ENCODE measurements at places on chromosomes 1 and 21.

- DNase-seq: no peak
Observed at GRCh38 chr1:201896951-201897391, 8.3 kb downstream of the SHISA4 start.

- no peak for DNase-seq
Observed at GRCh38 chr1:24619376-24619775, 23.7 kb upstream of the SRRM1 start.

- no peak for DNase-seq
Observed at GRCh38 chr1:110565565-110565964, 40.6 kb downstream of the KCNA2 start.

DNA sequence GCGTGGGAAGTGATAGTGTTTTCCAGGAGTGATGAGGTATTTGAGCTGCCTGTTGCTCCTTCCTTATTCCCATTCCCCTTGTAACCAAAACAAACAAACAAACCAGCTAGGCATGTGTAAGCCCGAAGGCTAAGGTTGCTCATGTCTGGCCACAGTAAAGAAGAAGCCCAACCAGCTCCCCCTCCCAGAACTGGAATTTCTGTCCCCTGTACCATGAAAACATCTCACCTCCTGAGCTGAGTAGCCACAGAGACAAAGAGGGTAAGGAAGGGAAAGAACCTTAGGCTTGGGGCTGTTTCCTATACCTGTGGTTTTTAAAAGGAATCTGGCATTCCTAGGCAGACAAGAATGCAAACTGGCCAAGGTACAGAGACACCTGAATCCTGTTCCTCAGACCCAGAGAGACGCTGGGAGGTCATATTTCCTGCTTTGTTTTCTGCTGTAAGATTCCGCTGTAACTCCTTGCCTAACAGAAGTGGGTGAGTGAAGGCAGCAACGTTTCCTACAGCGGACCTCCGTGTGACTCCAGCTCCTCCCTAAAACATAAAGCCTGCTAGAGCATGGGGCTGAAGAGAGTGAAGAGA lies 41.7 kb upstream of the RAB4A start:
- peak; percentile 41 for DNase-seq

- DNase-seq: peak; percentile 50
Observed at GRCh38 chr1:51192213-51192843, 43.7 kb upstream of the RNF11 start.

DNA sequence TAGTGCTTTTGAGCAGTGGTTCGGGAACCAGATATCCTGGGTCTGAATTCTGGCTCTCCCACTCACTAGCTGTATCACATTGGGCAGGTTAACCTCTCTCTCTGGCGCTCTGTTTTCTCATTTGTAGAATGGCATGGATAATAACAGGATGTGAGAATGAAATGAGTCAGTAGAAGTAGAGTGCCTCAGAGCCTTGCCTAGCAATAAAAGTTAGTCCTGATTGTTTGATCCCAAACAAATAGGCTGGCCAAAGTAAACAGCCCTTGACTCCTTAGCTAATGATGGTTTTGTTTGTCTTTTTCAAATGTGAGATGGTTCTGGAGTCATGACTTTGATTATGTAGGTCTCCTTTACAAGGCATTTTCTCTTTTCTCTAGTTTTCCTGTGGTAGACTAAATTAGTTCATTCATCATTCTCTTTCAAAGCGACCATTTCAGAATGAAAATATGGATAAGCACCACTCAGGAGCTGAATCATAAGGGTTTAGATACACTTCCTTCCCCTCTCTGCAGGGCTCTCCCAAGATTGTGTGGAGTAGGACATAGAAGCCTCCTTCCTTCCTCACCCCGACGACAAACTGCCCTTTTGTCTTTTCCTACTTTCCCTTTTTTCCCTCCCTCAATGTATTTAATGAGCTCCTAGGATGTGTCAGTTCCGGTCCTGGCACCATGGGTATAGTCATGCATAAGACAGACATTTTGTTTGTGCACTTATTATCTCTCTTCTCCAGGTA lies 23.1 kb downstream of the KIAA0040 start:
- DNase-seq: peak; percentile 87

GRCh38 chr1:92123868-92124267 lies 43.7 kb downstream of the BTBD8 start:
- DNase-seq: no peak

- no peak for DNase-seq
Observed at GRCh38 chr21:15250384-15250783, 185.6 kb upstream of the NRIP1 start.

- no peak for DNase-seq
Observed at GRCh38 chr21:31201144-31201543, 142.9 kb downstream of the TIAM1 start.

DNA sequence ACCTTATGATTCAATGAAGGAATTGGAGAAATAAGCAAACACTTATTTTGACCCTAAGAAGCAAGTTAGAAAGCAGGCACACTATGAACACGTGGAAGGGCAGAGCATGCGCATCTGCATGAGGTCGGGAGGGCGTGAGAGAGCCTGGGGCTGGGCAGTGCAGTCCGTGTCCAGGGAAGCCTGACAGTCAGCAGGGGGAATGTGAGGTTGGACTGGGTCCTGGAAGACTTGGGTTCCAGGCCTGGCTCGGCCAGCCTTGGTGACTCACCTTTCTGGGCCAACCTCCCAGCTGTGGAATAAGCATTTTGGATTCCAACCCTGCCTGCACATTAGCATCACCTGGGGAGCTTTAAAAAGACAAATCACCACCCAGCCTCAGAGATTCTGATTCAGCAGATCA lies 26.6 kb upstream of the LMX1A start:
- DNase-seq: no peak

DNA sequence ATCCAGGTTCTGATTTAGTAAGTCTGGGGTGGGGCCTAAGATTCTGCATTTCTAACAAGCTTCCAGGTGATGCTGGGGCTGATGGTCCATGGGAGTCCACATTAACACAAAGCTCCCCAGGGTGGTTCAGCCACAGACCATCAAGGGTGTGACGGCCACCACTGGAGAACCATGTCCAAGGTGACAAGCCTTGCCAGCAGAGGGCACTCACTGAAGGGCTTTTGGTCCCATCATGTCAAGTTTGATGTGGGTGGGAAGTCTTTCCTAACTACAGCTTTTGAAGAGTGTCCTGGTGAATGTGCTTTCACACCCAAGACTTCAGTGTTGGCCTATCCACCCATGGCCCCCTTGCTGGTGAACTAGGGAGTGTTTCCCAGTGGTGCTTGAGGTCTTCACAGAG lies 67.1 kb downstream of the UBE2T start:
- DNase-seq: peak; percentile 15

GRCh38 chr1:163258181-163258580 lies 55.5 kb upstream of the RGS5 start:
- DNase-seq: no peak

DNA sequence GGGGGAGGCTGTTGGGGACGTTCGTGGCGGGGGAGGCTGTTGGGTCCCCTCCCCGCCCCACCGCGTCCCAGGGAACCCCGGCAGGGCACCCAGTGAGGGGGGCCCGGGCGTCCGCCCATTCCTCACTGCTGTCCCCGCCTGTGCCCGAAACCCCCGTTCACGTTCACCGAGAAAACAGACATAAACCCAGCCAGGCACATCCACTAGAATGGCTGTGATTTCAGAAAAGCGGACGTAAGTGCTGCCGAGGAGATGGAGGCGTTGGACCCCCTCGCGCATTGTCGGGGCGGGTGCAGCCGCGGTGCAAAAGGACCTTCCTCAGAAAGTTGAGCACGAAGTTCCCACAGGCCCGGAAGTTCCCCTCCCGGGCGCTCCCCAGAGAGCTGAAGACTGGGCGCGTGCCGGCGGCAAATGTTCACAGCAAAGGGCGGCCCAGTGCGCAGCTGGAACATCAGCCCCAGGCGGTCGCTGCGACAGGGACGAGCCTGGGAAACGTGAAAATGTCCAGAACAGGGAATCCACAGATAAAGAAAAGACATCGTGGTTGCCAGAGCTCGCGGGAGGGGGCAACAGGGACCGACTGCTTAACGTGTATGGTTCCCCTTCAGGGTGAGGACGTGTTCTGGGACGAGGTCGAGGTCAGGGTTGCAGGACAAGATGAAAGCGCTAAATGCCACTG lies 18.5 kb upstream of the SAMD11 start:
- DNase-seq: peak; percentile 47

DNA sequence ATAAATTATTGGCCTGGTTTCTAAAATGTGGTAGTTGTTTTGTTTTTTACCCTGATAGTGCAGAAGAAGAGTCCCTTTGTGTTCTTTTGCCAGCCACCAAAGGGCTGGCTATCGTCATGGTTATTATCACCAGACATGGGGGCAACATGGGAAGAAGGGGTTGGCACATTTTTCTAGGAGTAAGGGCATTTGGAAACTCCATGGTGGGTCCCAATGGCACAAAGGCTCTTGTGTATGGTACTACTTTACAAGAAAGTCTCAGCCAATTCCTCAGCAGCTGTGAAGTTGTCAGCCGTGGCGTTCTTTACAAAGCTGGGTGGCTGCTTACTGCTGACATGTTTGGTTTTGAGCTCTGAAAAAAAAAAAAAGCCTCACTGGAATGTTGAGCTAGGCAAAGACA lies 330.4 kb upstream of the ESRRG start:
- DNase-seq: no peak

GRCh38 chr1:84632673-84633434 lies 57.4 kb downstream of the SSX2IP start:
- DNase-seq: no peak

GRCh38 chr1:182367926-182368325 lies 23.7 kb downstream of the GLUL start:
- DNase-seq: no peak

GRCh38 chr1:77407738-77408375 lies 126.0 kb downstream of the AK5 start:
- no peak for DNase-seq

DNA sequence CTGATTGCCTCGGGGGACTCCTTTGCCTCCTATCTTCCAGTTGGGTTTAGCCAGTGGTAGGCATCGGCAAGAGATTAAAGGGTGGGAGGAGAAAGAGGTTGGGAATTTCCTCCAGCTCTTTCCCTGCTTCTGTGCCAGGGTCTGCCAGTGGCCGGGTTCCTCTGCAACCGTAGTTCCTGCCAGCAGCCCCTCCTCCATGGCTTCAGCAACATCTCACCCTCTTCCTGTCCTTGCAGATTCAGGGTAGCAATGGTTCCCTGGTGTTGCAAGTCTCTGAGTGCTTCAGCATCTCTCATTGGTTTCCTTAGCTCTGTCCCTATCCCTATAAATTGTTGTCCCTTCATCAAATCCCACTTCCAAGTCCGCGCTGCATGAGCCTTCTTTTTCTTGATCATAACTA lies 223.1 kb upstream of the JUN start:
- DNase-seq: no peak

- DNase-seq: no peak
Observed at GRCh38 chr1:90835661-90836344, 118.7 kb upstream of the BARHL2 start.

All from NCI-H510A treated with DMSO at 0.1 percent for 48 hours (cell line).